ENCODE measurements at places on chromosomes 16 and 17.

GRCh38 chr17:82296511-82297279 is 20.7 kb downstream of the CD7 start:
- DNase-seq = no peak

DNA sequence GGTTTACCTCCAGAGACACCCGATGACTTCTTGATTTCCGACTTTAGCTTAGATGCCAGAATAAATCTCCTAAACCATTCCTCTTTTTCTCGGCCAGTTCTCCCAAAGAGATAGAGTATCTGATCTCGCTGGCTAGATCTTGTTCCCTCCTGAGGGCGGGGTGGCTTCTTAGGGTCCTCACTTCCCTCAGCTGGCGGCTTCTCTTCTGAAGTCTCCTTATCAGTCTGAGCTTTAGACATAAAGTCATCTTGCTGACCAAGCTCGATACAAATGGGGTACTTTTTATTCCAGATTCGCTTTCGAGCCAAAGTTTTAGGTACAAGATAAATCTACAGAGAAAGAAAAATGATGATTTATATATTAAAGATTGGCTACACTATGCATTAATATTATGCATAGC is 63.6 kb upstream of the ERN1 start:
- DNase-seq = no peak

- no peak for DNase-seq
Observed at GRCh38 chr16:85640585-85640984, 27.5 kb downstream of the GSE1 start.

GRCh38 chr16:1444730-1445517 is 568 bp upstream of the CCDC154 start:
- no peak for DNase-seq

- no peak for DNase-seq
Observed at GRCh38 chr16:82287937-82288336, 117.9 kb upstream of the MPHOSPH6 start.

- DNase-seq = no peak
Observed at GRCh38 chr16:13767215-13767614, 152.7 kb upstream of the ERCC4 start.

DNA sequence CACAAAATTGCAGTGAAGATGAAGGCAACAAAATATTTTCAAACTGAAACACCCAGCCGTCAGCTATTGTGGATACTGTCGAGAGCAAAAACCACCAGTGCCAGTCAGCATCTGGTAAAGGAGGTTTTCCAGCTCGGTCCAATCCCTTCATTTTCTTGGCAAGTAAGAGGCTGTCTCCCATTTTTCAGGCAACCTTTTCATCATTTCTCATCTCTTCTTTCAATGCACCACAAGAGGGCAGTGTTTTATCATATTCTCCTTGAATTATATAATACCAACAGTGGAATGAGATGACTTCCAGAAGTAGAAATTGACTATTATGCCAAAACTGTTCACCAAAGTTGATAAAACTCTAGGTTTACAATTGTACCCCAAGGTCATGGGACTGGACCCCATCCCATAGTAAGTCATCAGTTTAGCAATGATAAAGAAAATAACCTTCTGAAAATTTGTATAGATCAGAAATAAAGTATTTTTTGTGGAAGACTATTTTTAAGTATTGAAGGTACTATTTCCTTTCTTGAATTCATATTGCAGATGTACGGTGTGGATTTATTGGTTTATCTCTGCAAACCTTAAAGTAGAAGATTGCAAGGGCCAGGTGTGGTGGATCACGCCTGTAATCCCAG is 16.8 kb downstream of the NQO1 start:
- no peak for DNase-seq

DNA sequence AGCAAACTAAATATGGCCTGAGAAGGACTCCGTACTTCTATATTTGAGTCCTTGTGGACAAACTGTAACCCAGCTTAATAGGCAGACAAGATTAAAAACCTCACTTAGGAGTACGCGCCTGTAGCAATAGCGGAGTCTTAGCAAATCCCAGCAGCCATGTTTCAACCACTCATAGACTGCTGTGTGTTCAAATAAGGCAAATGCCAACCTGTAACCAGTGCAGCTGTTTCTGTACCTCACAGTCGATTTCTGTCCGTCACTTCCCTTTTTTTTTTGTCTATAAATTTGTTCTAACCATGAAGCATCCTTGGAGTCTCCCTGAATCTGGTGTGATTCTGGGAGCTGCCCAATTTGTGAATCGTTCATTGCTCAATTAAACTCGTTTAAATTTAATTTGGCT is 30.2 kb downstream of the TANC2 start:
- DNase-seq = no peak

- DNase-seq = no peak
Observed at GRCh38 chr17:62745806-62746205, 62.3 kb downstream of the MARCHF10 start.

DNA sequence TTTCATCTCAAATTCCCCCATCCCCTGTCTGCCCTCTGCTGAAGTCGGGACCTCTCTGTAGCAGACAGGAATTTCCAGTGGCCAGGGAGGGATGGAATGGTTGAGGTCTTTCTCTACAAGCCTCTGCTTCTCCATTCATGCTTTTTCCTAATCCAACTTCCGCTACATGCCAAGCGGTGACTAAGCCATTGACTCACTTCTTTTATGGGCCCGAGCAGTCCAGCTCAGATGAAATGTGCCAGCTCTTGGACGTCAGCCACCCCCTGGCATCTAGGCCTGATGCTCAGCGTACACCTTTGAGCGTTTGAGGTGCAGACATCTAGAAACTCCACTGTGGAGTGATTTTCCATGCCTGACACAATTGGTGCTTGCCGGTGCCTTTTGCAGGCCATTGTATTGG is 40.7 kb upstream of the GPR139 start:
- DNase-seq = no peak

- peak; percentile 70 for DNase-seq
Observed at GRCh38 chr16:69187446-69188235, 677 bp downstream of the SNTB2 start.

- no peak for DNase-seq
Observed at GRCh38 chr16:19520861-19521331, 1.0 kb downstream of the GDE1 start.

GRCh38 chr17:66387392-66387981 is 85.1 kb downstream of the PRKCA start:
- DNase-seq = no peak

DNA sequence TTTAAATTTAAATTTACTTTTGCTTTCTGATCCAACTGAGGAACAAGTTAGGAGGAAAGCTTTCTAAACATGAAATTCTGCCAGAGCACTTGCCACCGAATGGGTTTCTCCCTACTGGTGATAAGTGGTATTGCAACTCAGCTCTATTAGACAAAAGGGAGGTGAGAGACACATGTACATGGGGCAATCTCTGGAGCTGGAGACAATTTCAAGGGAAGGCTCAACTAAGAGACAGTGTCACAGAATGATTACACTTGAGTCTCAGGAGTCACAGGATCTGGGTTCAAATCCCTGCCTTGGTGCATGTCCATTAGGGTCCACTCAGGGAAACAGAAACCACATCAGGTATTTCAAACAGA is 37.4 kb downstream of the SOCS1 start:
- DNase-seq = no peak

GRCh38 chr17:9002606-9003354 is 18.5 kb upstream of the NTN1 start:
- no peak for DNase-seq

GRCh38 chr17:32954477-32954876 is 26.5 kb downstream of the TMEM98 start:
- no peak for DNase-seq

- DNase-seq = peak; percentile 62
Observed at GRCh38 chr16:53207810-53208752, 153.3 kb downstream of the CHD9 start.

- no peak for DNase-seq
Observed at GRCh38 chr16:66328282-66328681, 38.2 kb upstream of the CDH5 start.

GRCh38 chr16:26765087-26765486 is 301.6 kb upstream of the C16orf82 start:
- no peak for DNase-seq

- DNase-seq = no peak
Observed at GRCh38 chr17:80926591-80927250, 64.9 kb upstream of the CHMP6 start.

- no peak for DNase-seq
Observed at GRCh38 chr16:84548971-84549844, 44.7 kb upstream of the MEAK7 start.

GRCh38 chr17:964876-965275 is 14.7 kb downstream of the NXN start:
- DNase-seq = no peak

- no peak for DNase-seq
Observed at GRCh38 chr16:54431041-54431996, 144.7 kb upstream of the IRX3 start.

- no peak for DNase-seq
Observed at GRCh38 chr16:49459953-49460735, 86.5 kb downstream of the C16orf78 start.

GRCh38 chr16:89189358-89190025 is 10.8 kb downstream of the SLC22A31 start:
- DNase-seq = peak; percentile 15

GRCh38 chr17:55634702-55635101 is 88.0 kb downstream of the TMEM100 start:
- no peak for DNase-seq

GRCh38 chr17:61981323-61981722 is 53.5 kb upstream of the INTS2 start:
- no peak for DNase-seq

DNA sequence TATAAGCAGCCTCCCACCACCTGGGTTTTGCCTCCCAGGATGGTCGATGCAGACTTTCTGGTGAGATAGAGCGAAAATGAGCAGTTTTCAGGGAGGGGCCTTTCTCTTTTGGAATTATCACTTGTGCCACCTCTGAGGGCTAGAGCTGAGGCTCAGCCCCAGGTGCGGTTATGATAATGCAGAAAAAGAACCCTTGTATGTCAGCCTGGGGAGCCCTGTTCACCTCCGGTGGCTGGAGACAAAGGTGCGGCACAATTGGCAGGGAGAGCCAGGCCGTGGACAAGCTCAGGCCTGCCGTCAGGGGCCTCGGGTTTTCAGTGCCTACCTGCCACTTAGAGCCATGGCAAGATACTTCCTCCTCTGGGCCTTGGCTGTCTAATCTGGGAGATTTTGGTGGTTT is 4.4 kb downstream of the SCPEP1 start:
- no peak for DNase-seq

DNA sequence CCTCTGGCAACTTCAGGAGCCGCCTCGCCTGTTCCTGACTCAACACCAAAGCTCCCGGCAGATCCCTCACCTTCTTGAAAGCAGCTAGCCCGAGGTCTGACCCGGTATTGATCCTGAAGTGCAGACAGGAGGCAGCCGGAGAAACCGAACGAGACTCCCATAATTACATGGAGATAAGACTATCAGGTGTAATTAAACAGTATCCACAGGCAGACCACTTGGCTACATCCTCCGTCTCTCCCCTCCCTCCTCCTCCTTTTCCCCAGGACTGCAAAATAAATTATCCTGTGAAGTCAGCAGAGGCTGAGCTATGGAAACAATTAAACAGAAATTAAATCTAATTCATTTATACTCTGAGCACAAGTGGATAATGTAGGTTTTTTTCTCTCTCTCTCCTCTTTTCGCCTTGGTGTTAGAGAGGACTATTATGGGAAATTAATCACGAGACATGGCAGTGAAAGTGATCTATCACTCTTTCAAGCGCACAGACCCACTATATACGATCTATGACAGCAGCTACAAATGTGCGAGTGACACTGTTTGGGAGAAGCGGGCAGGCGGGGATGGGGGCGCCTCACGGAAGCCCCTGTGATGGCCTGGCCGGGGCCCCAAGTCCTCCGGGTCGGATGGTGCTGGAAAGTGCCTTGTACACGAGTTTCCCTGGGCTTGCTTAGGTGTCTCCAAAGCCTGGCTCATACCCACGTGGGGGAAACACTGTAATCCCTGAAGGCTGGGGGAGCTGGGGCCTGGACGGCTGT is 92.8 kb downstream of the RBFOX3 start:
- no peak for DNase-seq

DNA sequence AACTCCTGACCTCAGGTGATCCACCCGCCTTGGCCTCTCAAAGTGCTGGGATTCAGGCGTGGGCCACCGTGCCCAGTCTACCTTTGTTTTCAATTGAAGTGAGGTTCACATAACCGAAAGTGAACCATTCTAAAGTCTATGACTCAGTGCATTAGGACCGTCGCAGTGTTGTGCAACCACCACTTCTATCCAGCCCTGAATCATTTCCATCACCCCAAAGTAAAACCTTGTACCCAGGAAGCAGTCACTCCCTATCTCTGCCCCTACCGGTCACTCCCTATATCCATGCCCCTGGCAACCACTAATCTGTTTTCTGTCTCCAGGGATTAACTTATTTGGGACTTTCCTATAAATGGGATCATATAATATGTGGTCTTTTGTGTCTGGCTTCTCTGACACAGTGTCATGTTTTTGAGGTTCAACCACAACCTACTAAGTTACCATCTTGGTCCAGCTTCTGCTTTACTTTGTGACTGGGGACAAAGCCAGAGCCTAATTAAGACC is 28.3 kb upstream of the CDC42EP4 start:
- DNase-seq = no peak

GRCh38 chr17:5096731-5097100 is 15.0 kb downstream of the ZNF232 start:
- no peak for DNase-seq

- DNase-seq = peak; percentile 84
Observed at GRCh38 chr17:74203439-74204240, at the start of gene RPL38. Gene RPL38, plus strand, starts transcription at chr17:74203678. Its CDS starts 278 bp downstream, at chr17:74203956.

DNA sequence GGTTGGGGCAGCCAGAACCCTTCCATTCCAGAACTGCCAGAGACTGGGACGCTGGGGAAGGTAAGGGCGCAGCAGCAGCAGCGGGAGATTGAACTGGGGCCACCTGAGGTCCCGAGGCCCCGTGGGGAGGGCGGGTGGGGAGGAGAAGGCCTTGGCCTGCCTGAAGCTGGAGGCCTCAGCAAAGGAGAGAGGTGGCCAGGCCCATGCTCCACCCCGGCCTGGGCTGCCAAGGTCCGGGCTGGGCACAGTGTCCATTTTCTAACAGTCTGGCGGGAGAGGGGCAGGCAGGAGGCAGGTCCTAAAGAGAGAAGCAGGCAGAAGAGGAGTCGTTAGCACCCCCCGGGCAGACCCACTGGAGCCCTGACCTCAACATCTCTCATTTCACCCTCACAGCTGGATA is 1.1 kb upstream of the GDPD3 start:
- DNase-seq = no peak

DNA sequence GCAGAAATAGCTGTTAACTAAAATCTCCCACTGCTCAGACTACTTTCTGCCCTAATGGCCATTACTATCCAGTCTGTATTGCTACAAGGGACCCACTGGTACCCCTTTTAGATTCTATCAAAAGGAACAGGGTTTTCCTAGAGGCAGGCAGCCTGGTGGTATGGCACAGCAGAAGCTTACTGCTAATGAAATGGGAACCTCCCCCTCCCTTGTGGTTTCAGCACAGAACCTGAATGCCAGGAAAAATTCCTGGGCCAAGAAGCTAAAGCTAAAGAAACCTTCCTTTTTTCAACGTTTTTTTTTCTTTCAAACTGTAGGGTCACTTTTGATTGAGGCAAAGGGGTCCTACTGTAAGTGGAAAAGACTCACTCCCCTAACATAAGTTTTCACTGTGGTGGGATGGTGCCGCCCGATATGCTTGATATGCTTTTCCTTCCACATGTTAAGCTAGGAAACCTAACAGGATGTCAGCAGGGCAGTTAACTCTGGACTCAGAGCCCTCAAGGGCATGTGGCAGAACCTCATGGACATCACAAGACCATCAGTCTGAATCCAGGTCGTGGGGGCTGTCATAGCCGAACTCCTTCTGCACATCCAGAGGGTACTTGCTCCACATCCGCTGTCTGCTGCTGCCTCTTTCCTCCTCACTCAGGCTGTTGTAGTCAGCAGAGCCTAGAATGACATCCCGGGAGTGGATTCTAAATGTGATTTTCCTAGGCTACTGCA is 9.8 kb downstream of the SLC7A6OS start:
- DNase-seq = no peak

- peak; percentile 76 for DNase-seq
Observed at GRCh38 chr17:8126491-8127066, 2.7 kb upstream of the HES7 start.

All from GM06990 (cell line).